GDM1 (cell line): ENCODE measurements at places on chromosomes 6 and 20.
A peak's percentile ranks its signal among the peaks of the same experiment; 100 is the strongest.

- no peak for DNase-seq
Observed at GRCh38 chr6:139364982-139365379, 9.5 kb downstream of the CITED2 start.

DNA sequence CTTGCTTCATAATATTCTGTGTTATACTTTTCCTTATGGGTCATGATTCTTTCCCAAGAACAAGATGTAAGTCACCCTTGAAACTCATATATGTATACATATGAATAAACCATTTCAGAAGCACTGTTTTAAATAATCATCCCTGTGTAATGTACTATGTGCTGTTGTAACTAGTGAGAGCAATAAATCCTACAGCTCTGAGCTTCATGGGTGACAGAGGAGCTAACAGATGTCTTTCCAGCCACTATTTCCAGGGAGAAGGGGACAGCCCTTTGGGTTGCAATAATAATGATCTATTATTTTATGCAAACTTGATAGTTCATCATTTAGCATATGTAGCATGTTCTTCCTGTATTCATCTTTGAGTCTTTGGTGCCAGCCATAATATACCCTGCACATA, 342.8 kb downstream of the KIF16B start:
- DNase-seq: no peak

GRCh38 chr6:125013938-125014660, 51.9 kb downstream of the RNF217 start:
- DNase-seq: no peak

DNA sequence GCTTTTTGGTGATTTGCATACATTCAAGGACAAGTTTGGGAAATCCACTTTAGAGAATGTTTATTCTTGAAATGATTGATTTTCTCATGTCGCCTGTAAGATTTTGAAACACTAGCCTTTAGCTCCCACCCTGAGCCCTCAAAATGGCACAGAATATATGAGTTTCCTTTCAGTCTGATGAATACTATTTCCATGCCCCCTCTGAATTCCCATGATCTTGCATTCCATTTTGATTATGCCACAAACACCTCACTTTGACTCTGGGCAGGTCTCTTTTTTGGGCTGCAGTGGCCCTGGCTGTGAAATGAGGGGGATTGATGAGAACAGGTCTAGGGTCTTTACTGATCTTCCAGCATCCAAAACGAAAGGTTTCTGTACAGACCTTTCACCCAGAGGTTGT, 50.4 kb downstream of the SULF2 start:
- no peak for DNase-seq

GRCh38 chr6:32668226-32668747, 1.8 kb upstream of the HLA-DQB1 start:
- DNase-seq: peak; percentile 59

GRCh38 chr20:44909872-44910689, at the start of gene PABPC1L:
PABPC1L (plus strand) TSS chr20:44910060; CDS start chr20:44910144, 84 bp downstream.
- DNase-seq: no peak

DNA sequence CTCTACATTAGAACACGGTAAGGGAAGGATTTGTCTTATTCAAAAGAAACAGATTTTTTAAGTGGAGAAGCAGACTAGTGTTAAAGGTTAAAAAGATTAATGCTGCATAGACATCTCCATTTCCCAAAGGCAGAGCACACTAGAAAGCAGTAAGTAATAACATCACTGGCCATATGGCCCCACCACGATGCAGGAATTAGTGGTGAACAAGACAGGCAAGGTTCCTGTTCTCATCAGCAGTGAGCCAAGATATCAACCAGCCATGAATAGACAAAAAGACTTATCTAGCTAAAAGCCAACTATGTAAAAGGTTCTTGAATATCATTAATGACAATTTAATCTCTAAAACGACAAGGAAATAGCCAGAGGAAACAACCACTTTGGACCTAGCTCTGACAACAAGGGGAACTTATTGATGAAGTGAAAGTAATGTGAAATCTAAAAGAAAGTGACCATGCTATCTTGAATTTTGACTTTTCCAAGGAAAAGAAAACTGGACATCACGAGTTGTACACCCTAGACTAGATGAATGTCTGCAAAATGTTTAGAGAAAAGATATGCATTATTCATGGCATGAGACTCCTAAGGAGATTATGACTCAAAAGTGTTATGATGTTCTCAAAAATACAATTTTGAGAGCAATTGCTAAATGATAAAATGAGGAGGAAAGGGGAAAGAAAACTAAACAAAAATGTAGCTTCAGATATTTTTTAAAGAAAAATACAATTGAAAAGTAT, 157.9 kb upstream of the STXBP5 start:
- DNase-seq: peak; percentile 34

- DNase-seq: no peak
Observed at GRCh38 chr6:7234547-7234946, 78.5 kb downstream of the SSR1 start.

- peak; percentile 26 for DNase-seq
Observed at GRCh38 chr20:47392015-47392720, 35.7 kb upstream of the ZMYND8 start.

DNA sequence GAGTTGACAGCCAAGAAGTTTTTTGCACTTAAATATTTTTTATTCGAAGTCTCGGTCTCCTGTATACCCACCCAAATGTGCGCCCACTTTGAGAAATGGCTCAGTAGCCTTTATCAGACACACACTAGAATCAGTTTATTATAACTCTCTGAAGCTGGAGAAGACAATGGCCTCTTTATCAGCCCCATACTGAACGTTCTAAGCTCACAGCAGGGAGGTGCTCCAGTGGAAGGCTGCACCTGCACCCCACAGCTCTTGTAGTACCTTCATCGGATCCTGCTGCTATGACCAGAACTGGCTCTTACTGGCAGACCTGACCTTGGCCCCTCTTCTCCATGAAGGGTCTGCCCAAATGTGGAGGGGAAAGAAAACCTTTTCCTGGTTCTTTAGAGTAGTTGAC, 165.0 kb upstream of the SCGN start:
- DNase-seq: no peak

GRCh38 chr6:14388371-14388770, 270.8 kb downstream of the CD83 start:
- DNase-seq: no peak

DNA sequence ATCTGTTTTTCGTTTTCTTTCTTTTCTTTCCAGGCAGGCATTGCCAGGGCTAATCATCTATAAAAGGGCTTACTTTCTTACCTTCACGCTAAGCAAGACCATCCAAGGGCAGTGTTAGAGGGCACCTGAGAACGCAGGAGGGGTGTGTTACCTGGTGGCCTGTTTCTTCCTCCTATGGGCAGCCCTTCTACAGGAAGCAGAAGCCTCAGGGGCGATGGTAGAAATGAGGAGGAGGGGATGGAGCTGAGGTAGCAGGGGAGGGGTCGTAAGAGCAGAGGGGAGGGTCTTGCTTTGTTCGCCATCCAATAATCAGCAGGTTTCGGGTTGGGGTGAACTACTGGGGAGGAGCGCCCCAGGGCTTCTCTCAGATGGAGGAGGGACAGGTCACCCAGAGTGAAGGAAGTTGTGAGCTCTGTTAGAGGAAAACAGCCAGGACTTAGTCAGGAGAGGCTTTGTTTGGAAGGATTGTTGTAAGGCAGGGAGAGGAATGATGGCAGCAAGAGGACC, 1.5 kb upstream of the CCR6 start:
- no peak for DNase-seq

- no peak for DNase-seq
Observed at GRCh38 chr6:106539936-106540335, 89.4 kb downstream of the RTN4IP1 start.

GRCh38 chr6:158439255-158439654, 120.6 kb upstream of the TMEM181 start:
- DNase-seq: no peak

DNA sequence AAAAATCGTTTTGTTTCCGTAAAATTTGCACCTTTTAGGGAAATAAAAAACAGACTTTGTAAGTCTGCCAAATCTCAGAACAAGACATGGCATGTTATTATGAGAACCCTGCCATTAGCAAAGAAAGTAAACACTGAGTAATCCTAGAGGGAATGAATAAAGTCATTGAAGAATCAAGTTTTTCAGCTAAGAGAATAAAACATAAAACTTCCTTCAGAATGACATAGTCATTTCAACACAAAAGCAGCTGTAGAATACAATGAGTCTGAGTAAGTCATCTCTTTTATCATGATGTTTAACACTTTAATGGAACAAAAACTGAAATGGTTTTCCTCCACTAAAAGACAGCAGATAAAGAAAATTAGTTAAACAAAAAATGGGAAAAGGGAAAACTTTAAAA, 10.3 kb upstream of the DST start:
- no peak for DNase-seq

DNA sequence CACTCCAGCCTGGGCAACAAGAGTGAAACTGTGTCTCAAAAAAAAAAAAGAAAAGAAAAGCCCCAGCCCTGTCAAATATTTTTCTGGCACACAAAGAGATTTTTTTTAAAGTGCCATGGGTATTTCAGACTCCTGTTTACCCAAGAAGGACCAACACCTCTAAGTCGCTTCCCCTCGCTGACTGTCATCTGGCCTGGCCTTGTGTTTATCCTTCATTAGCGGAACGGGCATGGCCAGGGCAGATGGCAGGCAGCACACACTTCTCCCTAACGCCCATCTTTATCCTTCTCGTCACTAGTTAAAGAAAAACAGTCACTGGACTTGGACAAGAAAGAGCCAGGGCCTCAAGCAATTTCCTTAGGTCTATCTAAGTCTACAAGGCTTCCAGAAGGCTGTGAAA, 7.3 kb upstream of the CBFA2T2 start:
- DNase-seq: no peak

DNA sequence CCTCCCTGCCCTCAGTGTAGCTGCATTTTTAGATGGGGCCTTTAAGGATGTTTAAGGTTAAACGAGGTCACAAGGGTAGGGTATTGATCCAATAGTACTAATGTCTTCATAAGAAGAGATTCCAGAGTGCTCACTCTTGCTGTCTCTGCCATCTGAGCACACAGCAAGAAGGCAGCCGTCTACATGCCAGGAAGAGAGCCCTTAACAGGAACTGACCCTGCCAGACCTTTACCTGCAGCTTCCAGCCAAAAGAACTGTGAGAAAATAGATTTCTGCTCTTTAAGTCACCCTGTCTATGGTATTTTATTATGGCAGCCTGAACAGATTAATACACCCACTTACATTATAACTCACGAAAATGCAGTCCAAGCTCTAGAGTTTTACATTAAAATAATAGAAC, 685.3 kb upstream of the MARCKS start:
- no peak for DNase-seq

DNA sequence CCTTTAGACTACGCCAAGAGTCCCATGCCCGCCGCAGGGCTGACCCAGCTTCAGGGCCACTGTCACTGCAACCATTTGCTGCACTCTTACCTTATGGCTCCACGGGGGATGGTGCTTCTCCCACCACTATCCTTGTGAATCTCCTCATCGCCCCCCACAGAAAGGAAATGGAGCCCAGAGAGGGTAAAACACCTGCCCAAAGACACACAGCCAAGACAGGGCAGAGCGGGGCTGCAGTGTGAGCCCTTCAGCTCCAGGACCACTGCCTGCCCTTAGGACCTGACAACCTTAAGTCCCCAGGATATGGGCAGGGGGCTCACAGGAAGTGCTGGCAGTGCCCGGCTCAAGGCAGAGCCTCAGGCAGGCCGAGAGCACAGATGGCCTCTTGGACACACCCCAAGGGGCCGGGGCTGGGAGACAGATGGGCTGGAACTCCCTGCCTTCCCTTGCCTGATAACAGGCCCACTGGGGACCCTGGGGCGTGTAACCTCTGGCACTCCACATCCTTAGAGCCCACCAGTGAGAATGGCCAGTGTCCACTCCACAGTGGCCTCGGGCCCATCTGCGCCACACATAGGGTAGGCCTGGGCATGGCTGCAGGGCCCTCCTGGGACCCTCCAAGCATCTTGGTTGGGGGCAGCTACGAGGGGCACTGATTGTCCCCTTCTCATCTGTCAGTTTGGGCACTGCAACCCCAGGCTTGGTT, 265.2 kb downstream of the TAF4 start:
- DNase-seq: no peak

DNA sequence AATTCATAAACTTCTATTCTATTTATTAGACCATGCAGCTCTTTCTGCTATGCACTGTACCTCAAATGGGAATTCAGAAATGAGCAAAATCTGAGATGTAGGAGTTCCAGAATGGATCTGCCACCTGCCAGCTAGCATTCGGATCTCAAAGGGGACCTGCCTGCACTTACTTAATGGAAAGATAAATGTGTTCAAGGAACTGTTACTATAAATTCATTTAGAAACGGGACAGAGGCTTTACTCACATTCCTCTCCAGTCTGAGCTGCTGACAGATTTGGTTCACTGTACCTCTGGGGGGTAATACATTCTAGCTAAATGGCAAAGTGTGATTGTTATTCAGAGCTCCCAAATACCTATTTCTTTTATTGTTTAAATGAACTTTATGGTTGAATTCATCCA, 384.1 kb downstream of the GRIK2 start:
- DNase-seq: no peak

- DNase-seq: no peak
Observed at GRCh38 chr6:10019851-10020250, 395.0 kb downstream of the TFAP2A start.

DNA sequence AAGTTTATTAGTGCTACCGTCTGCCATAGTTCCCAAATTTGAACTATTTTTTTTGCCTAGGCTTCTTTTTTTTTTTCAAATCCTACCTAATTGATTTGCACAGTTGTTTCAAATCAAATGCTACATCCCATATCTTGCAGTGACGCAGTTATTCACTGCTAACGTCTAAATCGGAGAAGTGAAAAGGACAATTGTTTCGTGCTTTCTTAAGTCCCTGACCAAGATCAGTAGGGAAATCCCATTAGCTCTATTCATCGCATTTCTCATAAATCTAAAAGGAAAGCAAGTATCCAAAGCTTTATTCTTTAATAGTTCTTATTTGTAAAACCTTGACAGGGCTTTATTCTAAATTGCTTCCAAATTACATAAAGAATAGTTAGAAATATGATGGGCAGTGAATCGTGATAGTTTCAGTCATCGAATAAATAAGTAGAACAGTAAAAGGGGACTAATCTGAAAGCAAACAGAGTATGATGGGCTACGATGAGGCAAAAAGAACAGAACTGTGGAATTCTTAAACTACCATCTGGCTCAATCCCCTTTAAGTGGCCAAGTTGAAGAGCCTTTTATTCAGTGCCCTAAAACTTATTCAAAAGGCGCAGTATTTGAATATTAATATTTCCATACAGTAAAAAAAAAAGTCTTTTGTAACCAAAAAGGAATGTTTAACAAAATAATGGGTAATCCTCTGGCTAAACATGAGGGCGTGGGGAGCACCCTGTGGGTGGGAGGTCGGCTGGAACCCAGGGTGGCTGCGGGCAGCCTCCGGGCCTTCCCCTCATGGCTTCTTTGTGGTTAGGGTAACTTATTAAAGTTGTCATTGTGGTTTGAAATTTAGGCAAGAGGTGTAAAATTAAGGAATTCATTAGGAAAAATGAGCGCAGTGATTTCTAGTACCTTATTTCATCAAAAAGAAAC, 3.0 kb upstream of the ARID1B start:
- DNase-seq: no peak

DNA sequence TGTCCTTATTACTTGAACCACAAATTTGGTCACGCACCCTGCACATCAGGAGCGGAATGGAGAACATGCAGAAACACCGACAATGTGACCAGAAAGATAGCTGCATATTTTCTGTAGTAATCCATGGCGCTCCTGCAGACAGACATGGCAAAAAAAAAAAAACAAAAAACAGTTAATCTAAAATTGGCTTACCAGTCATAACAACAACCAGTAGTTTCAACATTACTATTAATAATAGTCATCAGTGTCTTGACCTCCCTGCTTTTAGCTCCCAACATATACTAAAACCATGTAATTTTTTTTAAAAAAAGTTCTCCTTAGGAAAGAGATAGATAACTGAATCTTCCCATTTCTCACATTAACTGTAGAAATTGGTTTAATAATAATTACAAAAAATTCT, 6.8 kb downstream of the CGA start:
- DNase-seq: no peak
